ENCODE measurements at places on chromosomes 1 and 21.

DNA sequence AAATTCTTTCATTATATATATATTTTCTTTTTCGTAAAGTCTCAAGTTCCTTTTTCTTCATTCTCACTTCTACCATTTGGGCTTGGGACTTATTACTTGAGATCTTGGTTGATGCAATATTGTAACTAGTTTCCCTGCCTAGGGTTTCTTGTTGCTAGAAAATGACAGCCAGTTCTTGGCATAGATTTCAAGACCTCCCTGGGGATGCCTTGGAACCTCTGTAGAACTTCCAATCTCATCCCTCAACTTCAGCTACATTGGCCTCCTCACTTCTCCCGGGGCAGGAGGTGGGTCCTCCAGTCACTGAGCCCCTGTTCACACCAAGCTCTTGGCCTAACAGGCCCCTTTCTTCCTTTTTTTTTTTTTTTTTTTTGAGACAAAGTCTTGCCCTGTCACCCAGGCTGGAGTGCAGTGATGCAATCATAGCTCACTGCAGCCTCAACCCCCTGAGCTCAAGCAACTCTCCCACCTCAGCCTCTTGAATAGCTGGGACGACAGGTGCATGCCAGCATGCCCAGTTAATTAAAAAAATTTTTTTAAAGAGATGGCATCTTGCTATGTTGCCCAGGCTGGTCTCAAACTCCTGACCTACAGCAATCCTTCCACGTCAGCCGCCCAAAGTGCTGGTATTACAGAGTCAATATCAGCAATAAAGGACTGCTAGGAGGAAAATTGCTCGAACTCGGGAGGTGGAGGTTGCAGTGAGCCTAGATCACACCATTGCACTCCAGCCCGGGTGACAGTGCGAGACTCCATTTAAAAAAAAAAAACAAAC is 33.1 kb downstream of the MAP3K7CL start:
- no peak for DNase-seq

DNA sequence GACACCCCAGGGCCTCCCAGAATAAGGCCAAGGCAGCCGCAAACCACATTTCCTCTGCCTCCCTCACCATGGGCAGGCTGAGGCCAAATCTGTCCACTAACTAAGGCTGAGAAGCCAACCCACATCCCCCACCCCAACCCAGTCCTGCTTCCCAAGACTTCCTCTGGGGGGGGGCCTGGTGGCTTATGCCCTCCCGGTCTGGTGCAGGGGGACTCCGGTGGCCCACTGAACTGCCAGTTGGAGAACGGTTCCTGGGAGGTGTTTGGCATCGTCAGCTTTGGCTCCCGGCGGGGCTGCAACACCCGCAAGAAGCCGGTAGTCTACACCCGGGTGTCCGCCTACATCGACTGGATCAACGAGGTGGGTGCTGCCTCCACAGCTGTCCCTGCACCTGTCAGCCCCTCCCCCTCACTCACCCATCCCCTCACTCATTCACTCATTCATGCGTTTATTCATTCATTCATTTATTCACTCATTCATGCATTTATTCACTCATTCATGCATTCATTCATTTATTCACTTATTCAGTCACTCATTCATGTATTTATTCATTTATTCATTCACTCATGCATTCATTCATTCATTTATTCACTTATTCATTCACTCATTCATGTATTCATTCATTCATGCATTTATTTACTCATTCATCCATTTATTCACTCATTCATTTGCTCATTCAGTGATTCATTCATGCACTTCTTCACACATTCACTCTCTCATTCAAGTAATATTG is 7.3 kb downstream of the CTRC start:
- no peak for DNase-seq

DNA sequence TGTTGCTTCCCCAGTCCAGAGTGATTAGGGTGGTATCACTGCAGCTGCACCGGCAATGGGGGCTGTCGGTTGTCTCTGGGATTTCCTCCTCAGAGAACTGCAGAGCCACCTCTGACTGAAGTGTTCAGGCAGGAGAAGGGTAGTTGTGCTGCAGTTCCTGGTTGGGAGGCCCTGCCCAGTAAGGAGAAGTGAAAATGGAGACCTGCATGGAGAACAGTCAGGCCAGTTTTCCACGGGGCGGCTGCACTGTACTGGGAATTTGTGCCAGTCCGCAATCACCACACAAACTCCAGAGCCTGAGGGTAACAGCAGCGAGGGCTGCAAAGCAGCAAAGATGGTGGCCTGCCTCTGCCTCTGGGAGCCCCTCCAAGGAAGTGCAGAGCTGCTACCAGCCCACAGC is 58.1 kb upstream of the CCDC190 start:
- no peak for DNase-seq

DNA sequence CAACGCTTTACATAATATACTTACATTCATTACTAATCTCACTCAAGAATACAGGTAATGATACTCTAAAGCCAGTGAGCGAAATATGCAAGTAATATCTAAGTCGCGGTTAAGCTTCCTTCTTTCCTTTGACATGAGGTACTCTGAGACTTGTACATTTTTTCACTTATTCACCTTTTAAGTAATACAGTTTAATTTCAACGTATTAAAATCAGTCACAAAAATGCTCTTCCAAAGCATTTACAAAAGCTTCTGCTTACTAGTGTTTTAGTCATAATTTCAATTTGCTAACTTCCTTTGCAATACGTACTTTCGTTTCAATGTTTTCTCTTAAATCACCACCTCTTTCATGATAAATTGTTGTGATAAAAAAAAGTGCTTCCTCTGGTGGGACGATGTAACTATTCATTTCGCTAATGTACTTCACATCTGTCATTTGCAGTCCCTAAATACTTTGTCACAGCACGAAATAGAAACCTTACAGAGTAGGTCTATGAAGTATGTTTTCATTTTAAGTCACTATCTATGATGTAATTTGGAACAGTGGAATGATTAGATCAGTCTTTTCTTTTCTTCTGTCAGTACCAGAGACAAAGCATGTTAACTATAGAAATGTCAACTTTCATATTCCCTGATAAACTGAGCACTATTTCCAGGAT is 34.0 kb upstream of the ADGRL4 start:
- no peak for DNase-seq

GRCh38 chr1:162028726-162029125 is 5.1 kb upstream of the OLFML2B start:
- peak; percentile 9 for DNase-seq

DNA sequence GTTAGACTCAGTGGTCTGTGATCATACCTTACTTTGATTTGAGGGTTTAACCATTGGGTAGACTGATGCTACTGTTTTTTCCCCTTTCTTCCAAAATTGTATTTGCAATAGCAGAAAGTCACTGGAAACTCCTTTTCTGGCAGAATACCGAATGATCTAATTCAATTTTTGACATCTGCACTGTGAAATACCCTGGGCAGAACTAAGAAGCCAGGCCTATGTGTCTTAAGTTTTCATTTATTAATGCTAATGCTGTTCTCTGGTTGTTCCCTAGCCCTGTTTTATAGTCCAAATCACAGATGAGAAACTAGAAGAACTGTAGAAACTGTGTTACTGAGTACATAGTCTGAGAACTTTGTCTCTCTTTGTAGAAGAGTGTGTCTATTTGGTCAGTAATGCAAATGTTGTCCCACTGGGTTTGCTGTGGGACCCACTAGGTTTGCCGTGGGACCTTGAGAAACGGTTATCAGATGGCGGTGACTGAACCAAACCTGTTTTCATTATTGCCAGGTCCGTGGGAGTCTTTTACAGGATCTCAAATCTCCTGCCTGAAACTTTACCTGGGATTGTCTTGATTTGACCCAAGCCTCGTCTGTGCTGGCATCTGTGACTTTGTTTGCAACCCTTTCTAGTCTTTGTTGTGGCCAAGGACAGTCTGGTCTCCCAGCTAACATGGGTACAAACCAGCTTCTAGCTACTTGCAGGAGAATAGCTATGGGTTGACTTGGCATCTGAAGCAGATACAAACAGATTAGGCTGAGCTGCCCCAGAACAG is 41.4 kb downstream of the PEX14 start:
- no peak for DNase-seq

- peak; percentile 7 for DNase-seq
Measured at GRCh38 chr1:4172644-4173599, 272.9 kb upstream of the C1orf174 start.

DNA sequence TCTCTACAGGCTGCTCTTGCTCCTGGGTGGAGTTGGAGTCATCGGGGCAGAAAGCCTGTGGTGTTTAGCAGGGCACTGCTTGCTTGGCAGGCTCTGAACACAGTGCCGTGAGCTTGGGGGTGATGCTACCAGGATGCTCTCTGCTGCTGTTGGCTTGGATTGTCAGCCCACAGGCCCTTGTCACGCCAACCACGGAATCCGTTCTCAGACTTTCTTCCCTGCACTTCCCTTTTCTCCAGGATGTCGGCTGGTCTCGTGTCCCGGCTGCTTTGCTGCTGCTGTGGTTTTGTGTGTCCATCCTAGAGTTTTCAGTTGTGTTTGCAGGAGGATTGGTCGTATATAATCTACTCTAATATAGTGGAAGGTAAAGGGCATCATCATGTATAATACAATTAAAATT is 44.4 kb upstream of the TTC34 start:
- no peak for DNase-seq

- no peak for DNase-seq
Measured at GRCh38 chr1:179754041-179754624, 11.0 kb downstream of the FAM163A start.

DNA sequence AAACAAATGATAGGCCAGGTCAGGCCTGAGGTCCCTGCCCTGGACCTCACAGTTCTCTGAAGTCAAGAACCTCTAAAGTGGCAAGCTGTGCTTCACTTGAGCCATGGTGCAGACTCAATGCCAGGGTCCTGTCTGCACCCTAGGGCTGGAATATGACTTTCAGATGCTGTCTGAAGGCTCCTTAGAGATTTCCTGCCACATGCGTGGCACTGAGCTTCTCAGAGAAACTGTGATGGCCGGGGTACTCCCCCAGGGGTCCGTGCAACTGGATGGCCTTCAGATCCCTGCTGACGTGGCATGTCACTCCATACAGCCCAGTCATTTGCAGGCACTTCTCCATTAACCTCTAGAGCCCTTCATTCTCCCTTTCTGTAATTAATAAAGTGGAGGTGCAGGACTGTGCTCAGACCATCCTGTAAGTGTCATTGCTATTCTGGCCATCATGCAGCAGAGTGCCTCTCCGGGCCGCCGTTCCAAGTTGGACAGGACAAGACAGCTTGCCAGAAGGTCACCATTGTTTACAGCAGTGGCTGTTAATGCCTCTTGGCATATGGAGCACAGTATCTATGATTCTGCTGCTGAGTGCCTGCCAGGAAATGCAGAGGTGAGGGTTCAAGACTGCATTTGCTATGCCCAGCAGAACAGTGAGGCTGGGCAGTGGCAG is 205.1 kb upstream of the COA6 start:
- no peak for DNase-seq

DNA sequence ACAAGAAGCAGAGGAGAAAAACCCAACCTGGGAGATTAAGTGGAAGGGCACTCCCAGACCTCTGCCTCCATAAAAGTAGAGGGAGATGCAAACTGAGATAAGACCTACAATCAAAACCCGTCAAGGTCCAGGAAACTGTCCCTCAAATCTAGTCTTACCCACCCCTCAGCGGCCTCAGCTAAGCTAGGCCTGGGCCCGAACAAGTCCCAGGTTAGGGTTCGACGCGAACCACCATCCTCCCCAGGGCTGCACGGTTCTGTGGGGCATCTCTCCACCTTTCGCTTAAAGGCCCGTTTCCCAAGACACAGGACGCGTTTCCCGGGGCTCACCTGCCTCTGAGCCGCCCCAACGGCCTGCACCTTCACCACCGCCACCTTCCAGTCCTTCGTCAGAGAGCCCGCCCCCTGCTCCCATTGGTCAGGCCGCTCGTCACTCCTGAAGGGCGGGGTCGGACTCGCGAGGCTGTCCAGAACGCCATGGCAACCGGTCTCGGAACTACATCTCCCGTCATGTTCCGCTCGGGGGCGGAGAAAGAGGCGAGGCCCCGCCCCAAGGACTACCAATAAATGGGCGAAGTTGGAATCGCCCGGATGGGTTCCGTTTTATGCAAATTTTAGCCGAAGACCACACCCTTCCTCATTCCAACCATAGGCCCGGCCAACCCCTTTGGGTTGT is at the start of gene CRYZL1:
TSS of gene CRYZL1 (minus strand) at position 390 of the 675 bp plus-strand sequence. CDS start 10,190 bp downstream, outside the sequence.
- peak; percentile 100 for DNase-seq

DNA sequence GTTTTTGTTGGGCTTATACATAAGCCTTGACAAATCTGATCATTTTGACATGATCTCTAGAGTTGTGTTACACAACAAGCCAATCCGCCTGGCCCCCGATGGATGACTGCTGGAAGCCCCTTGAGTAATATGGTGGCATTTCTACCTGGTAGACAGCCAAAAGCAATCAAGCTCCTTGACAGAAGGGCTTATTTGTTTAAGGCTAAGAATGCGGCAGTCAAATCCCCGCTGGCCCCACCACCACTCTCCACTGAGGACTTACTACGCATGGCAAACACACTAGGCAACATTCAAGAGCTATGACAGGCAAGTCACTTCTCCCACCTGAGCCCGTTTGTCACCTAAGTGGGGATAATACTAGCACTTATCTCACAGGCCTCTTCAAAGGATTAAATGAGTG is 33.4 kb upstream of the C1orf198 start:
- DNase-seq, result no peak

DNA sequence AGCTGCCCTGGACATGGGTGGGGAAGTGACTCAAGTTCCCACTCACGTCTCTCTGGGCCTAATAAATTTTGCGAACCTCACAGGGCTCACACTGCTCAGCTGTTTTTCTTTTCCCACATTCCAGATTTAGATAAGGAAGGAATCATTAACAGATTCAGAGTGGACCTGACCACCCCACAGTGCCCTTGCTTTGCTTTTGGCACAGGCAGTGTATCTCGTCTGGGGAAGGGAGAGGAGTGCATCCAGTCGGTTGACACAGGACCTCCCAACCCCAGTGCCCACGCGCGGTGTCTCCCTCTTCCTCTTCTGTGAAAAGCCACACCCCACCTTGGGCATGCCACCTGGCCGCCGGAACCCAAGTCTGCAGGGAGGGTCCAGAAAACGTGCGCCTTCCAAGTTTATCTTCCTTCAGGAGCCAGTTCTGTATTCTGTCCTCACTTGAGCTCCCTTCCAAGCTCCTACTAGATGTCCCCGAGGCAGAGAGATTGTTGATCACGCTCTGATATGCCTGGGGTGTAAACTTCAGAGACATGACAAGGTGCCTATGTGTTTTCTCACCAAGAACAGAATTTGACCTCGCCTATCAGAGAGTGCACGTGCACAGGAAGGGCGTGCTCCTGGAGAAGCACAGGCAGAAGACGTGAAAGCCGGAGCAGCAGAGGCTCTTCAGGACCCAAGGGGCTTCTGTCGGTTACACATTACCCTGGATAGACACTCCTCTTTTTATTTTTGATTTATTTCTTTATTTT is 9.5 kb upstream of the SLC2A5 start:
- DNase-seq, result no peak

- DNase-seq, result no peak
Measured at GRCh38 chr1:119605686-119606085, 42.4 kb downstream of the ZNF697 start.

DNA sequence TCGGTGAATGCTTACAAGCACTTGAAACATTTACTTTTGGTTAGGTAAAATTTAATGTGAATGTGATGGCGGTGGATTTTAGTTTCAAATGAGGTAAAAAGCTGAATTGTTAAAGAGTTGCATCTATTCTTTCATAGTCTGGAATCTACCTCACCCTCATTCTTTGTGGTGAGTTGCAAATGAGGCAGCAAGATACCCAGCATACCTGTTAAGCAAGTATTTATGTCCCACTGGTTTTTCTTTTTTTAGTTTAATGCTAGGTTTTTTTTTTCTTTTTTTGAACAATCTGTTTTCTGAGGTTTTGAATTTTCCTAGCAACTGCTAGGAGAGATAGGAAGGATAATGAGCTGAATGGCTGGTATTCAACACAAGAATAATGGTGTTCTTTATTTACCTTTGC is 127.9 kb upstream of the CACYBP start:
- DNase-seq, result no peak
